ENCODE measurements at places on chromosomes 1 and 21. TPM values are rescaled to one million over a fixed set of nuclear protein-coding genes. Genes with fewer than 3 reads are reported as not detected.

KCNH1 gene
- 7.1 TPM for total RNA-seq

RAVER2 gene
- total RNA-seq, result 4.5 TPM

LMOD1 gene
- total RNA-seq, result 0.17 TPM

ETV3L gene
- not detected for total RNA-seq

CD101 gene
- total RNA-seq, result 0.35 TPM

All from renal cortical epithelial cell (primary cell).